Stimulated activated CD8-positive, alpha-beta memory T cell treated with anti-CD3 and anti-CD28 coated beads, Interleukin-2, amount 100 ng/mL, for 1 hour (primary cell): ENCODE measurements at places on chromosomes 5 and 9.

- no peak for DNase-seq
Measured at GRCh38 chr5:3122216-3122615, 370.7 kb upstream of the IRX2 start.

GRCh38 chr5:60719329-60719728 is 19.4 kb upstream of the DEPDC1B start:
- DNase-seq, result no peak

- no peak for DNase-seq
Measured at GRCh38 chr5:141534492-141535213, 45.8 kb downstream of the PCDHGC5 start.

DNA sequence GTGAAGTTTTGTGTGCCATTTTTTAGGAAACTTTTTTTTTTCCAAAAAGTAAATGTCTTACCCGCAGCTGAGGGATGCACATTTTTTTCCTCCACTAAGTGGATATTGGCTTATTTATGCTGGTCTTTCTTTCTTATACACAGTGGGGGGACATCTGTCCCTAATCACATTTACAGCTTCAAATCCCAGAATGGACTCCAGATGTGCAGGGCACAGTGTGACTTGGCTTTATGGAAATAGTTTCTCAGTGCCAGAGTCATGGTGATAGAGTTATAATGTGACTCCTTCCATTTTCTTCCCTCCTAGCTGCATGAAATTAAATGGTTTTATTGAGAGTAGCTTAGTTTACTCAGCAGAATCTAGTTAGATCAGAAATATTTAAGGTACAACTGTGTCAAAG is 66.5 kb downstream of the SV2C start:
- DNase-seq, result no peak

DNA sequence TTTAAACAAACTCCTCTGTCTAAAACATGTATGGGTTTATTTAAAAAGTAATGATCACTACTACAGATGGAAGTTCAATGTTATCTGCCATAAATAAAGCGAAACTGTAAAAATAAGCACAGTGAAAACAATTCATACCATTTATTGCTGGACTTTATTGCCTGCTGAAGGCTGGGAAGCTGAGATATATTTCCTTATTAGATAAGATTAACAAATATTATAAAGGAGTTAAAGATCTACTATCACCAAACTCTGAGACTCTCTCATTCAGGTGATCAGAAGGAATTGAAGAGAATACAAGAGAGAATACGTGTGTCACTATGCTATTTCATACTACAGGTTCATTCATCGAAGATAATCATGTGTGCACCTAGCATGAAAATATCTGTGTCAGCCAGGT is 190.9 kb upstream of the ATP10B start:
- DNase-seq, result no peak

GRCh38 chr9:14533867-14534640 is 159.2 kb downstream of the ZDHHC21 start:
- DNase-seq, result no peak

GRCh38 chr5:131965826-131966415 is 20.5 kb upstream of the MEIKIN start:
- DNase-seq, result no peak

DNA sequence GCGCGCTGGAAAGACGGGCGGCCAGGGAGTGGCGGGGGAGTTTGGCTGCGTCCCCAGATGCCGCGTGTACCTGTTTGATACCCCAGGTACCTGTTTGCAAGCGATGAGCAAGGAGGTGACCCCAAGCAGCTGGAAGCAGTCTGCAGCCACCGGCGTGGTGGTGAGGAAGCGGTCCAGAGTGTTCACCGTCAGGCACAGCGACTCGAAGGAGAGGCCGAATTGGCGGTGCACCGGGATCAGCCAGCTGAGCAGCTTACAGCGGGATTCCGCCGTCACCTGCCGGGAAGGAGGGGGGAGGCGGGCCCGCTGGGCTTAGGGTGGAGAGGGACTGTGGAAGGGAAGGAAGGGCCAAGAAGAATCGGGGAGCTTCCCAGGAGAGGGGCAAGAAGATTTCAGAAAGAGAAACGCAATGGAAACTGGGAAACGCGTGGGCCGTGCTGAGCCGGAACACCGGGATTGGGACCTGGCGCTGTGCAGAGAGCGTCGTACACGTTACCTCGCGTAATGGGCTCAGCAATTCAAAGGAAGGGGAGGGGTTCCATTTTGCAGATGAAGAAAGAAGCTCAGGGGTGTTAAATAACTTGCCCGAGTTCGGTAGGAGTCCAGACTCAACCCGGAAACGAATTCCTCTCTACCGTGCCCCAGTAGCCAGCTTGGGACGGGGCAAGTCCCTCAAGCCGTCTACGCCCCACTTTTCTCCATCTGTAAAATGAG is 980 bp downstream of the CCNO start:
- no peak for DNase-seq

DNA sequence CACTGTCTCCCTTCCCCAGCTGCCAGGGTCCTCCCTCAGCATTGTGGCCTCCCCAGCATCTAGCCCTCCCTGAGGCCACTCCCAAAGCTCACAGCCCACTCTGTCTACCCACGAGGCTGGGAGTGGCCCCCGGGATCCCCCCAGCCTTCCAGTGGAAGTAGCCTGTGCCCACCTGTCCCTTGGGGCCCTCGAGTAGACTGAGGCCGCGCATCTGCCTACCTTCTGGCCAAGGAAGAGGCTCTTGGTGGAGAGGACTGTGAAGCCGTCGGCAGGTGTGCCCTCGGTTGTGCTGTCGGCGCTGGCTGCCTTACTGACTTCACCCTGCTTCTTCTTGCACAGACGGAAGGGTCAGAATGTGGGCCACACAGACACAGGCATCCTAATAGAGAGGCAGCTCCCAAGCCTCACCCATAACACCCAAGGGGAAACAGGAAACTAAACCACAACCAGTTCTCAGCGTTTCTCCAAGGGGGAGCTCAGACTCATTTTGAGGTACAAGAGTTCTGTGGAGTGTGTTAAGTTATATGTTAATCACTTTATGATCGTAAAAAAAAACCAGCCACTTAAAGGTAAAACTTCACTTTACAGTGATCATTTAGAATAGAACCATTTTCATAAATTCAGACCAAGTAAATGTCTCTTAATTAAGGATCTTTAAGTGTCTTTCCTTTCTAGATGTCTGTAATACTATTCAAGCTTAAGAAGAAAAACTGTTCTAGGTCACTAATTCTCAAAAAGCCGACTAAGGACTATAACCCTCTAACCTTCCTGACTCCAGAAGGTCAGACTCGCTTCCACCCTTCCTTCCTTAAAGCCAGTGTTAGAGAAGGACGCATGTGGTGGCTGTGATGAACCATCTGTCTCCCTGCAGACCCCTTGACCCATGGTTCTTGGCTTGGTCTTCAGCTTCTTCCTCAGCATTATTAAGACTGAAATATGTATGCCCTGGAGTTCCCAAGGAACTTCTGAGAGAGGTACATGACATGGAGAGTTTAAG is 38.5 kb downstream of the MACROH2A1 start:
- no peak for DNase-seq

DNA sequence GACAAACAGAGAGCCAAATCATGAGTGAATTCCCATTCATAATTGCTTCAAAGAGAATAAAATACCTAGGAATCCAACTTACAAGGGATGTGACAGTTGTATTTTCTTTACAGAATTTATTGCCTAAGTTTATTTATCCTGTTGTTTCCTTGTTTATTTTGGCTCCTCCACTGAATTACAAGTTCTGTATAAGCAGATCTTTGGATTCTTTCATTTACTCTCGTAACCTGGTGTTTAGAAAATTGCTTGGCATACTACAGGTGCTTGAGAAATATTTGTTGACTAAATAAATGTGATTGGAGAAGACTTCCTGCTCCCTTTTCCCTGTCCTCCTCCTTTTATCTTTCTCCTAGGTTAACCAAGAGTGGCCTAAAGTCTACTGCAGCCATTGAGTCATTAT is 455.6 kb downstream of the TMEM38B start:
- no peak for DNase-seq

GRCh38 chr5:6718161-6718681 is 5.0 kb downstream of the TENT4A start:
- no peak for DNase-seq

GRCh38 chr5:56523790-56524575 is 290.9 kb upstream of the ANKRD55 start:
- DNase-seq, result no peak

DNA sequence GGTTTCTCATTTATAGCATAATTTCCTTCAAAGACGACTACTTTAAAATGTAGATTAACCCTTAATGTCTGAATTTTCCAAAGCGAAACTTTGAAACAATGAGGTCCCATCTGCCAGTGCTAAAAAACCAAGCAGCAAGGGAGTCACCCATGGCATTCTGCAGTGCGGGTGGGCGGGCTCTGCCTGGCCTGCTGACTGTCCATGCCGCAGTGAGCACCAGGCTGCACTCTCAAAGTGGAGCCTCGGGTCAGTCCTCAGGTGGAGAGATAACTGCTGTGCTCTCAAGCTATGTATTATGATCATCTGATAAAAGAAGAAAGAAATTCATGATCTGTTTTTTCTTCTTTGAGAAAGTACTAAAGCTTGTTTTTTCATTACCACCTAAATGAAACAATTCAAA is 581.6 kb downstream of the CETN3 start:
- DNase-seq, result no peak

DNA sequence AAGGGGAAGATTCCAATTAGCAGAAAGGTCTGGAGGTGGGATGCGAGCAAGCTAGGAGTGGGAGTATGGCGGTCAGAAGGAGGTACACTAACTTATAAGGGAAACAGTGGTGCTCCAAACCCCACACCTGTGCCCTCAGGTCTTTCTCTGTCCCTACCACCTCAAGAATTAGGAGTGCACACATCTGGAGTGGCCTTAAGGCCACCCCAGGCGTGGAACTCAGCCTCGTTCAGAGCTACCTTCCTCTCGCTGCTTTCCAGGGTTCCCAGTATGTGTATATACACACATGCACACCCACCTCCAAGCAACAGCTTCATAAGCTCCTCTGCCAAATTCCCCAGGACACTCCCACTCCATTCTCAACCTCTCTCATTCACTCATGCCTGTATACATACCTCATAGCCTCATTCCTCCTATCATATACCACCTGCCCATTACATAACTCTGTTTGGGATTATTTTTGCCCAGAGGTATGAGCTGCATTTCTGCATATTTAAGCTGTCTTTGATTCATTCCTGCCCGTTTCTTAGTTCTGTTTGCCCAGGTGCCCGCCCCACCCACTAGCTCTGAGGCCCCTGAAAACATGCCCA is 118.7 kb downstream of the PSD2 start:
- DNase-seq, result no peak

DNA sequence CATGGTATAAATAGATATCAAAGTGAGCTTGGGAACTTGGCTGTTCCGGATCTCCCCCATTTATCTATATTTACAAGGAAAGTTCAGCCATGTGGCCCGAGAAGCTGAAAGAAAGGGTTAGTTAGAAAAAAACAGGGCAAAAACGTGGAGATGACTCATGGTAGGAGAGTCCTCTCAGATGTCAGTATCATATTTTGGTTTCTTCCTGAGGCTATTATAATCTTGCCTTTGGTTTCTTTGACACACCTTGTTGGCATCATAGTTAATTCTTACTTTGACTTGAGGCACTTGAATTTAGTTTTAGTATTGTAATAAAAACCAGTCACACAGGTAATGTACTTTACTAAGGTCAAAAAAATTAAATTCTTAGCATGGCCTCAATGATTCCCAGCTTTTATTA is 59.9 kb downstream of the GABRA6 start:
- DNase-seq, result no peak

GRCh38 chr5:57276353-57276752 is 102.5 kb downstream of the GPBP1 start:
- no peak for DNase-seq

DNA sequence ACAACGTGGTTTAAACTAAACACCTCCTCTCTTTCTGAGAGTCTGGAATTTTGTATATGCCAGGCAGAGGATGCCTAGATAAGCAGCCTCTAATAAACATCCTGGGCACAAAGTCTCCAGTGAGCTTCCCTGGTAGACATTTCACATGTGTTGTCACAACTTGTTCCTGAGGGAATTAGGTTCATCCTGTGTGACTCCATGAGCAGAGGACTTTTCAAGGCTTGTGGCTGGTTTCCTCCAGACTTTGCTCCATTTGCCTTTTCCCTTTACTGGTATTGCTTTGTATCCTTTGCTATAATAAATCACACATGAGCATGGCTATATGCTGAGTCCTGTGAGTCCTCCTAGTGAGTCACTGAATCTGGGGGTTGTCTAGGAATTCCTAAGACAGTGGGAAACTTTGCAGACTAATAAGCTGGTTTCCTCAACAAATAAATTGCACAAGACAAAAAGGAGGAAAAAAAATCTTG is 77.4 kb downstream of the NR2F1-AS1 start:
- no peak for DNase-seq

DNA sequence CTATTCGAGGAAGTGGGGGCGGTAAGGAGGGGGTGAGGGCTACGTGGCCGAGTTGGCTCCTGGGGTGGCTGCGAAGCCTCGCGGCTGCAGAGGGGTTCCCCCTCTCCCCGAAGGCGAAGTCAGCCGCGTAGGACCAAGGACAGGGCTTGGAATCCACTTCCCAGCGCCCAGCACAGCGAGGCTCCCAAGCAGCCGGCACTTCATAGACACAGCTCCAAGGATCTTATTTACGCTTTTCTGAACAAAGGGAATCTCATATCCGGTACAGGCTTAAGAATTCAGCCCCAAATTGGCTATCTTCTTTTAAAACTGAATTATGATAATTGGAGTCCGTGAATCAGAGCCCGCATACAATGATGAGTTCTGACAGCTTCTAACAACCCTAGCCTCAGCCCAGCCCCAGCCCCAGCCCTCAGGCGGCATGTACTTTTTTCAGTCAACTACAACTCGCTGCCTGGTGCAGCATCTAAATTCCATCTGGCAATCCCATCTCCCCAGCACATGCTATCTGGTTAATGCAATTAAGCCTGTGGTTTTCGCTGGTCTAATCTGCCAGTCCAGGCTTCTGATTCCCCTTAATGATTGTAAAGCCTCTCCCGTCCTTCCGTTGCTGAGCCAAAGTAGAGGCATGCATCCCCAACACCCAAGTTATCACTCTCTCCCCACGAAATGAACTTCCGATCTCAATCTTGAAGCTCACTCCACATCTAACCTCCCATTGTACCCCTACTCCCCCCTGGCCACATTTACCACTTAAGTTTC is 1.0 kb downstream of the ELAVL2 start:
- no peak for DNase-seq

GRCh38 chr5:27241564-27242257 is 203.3 kb upstream of the CDH9 start:
- no peak for DNase-seq

- no peak for DNase-seq
Measured at GRCh38 chr9:98575379-98576346, 133.1 kb downstream of the GABBR2 start.

DNA sequence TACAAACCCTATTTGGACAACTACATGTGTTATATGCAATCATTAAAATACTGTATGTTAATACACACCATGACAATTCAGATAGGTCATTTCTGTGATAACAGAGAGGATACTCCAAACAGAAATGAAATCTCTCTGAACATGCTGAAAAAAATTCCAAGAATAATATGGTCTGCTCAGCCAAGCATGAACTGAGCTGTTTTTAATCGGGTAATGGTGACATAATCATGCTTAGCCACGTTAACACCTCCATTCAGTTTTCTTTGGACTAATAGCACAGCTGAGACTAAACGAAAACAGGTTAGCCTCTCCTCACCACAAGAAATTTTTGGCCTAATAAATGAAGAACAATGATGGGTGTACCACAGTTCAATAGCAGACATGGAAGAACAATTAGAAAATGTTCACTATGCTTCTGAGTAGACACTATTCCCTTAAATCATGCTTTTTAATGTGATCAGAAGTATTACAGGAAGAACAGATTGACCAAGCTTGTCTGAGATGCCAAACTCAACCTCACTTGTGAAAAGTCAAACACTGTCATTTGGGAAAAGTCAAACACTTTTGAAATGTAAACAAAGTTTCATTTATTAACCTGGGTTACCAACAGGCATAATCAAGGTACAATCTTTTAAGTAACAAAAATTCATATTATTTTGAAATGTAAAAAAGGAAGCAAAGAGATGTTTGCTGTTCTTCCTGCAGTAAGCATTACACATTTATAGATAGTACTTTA is 19.4 kb downstream of the RAB14 start:
- DNase-seq, result no peak
